ENCODE measurements at places on chromosomes 2 and 18.

DNA sequence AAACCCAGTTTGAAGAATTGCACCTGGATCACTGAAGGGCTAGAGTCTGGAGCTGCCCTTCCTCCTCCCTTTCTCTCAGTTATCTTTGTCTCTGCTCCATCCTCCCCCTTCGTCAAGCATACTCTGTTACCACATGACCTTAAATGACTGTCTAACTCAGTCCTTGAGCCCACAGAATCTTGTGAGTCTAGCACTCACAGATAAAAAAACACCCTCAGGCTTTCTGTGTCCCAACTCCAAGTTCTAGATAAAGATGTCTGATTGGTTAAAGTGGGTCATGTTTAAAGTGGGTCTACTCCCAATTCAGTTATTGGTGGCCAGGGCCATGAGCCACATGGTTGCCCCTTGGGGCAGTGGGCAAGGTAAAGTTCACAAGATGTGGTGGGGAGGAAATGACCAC lies 53.5 kb upstream of the CYP1B1 start:
- DNase-seq, result no peak

DNA sequence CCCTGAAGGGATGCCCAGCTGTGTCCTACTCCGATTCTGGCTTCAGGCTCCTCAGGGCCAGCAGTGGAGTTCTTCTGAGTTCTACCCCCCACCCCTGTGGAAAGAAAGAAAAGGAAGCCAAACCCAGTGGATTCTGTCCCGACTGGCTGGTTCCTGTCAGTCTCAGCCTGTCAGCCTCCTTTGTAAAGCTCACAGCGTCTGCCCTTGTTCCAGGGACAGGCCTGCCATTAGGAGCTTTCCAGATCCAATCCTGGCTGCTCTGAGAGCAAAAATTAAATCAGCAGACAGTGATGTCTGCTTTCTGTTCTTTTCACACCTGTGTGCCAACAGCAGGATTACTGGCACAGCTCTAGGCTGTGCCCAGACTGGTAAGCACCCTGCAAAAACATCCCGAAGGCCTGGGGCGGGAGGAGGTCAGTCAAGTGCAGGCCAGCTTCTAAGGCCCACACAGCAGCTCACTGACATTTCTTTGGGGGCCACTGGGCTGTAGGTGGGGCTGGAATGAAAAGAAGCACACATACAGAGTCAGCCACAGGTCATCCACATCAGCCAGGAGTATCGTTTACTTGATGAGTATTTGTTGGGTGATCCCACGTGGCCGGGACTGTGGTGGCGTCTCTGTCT lies 69.1 kb downstream of the EHD3 start:
- no peak for DNase-seq

DNA sequence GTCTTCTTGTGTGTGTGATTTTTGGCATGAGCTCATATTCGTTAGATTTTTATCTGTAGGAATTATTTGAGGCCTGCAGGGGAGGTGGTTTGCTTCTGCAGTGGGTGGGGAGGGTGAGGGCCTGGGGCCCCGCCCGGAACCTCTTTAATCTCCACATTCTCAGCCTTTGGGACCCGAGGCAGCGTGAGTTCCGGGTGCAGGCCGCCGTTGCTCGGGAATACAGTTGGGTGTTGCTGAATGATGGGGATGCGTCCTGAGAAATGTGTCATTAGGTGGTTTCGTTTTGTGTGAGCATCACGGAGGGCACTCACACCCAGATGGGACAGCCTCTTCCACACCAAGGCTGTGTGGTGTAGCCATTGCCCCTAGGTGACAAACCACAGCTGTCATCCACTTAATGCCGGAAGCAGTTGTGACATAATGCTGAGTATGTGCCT lies 13.7 kb upstream of the GAL3ST2 start:
- no peak for DNase-seq

- DNase-seq, result peak; percentile 46
These were observed 19.1 kb upstream of the ARHGAP25 start for GRCh38 chr2:68715353-68716041.

DNA sequence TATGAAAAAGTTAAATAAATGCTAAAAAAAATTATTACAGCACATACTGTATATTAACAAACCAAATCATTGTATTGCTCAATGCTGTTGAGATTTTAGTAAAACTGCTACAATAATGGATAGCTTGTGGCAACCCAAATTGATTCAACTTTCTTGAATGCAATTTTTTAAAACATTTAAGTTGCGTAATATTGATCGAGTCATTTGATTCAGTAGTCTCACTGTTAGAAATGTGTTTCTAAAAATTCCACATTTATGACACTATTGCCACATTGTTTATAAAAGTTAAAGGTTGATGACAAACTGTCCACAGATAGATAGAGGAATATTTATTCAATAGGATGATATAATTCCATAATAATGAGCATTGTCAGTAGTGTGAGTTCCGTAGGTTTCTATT lies 640.7 kb upstream of the CRIM1 start:
- DNase-seq, result no peak

DNA sequence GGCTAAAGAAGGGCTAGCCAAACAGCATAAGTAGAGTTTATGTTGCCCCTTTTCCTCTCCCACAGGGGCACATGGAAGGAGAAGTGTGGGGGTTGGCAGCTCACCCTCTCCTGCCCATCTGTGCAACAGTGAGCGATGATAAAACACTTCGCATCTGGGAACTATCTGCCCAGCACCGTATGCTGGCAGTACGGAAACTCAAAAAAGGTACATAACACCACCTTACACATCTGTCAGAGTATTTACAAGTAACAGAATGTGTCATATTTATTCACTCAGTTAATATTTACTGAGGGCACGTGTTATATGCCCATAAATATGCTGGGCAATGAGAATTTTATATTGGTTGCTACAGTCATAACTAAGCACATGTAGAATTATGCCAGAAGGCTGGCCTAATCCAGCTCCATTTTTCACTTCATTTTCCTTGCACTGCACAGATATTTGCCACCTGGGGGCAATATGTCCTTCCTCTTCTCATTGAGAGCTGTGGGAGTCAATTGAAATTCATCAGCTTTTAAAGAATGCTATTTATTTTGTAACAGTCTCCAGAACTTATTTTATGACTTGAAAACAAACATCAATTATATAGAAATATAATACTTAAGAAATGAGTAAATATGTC lies 150.6 kb downstream of the RTN4 start:
- no peak for DNase-seq

GRCh38 chr18:31931163-31931885 lies 11.6 kb downstream of the TRAPPC8 start:
- DNase-seq, result no peak

GRCh38 chr2:64405581-64406406 lies 48.2 kb upstream of the LGALSL start:
- no peak for DNase-seq

DNA sequence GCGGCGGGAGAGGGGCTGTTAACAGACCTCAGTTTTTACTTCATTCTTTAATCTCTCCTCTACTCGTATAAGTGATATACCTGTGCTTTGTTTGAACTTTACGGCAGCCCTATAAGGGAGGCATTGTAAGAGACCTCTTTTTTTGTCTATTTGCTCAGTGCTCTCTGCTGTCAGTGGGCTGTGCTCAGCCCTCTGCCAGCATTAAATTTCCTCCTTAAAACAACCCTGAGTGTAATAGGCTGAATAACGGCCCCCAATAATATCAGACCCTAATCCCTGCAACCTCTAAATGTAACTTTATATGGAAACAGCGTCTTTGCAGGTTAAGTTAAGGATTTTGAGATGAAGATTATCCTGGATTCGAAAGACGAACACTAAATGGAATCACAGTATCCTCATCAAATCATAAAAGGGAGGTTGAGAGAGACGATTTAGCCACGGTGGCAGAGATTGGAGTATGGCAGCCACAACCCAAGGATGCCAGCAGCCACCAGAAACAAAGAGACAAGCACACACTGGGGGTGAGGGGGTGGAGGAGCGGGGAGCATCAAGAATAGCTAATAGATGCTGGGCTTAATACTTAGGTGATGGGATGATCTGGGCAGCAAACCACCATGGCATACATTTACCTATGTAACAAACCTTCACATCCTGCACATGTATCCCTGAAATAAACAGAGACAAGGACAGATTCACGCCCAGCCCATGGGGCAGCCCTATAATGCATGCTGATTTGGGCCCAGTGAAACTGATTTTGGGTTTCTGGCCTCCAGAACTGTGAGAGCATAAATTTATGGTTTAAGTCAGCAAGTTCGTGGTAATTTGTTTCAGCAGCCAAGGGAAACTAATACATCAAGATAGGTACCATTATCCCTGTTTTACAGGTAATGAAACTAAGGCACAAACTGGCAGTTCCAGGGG lies 894 bp upstream of the FARSB start:
- DNase-seq, result no peak

DNA sequence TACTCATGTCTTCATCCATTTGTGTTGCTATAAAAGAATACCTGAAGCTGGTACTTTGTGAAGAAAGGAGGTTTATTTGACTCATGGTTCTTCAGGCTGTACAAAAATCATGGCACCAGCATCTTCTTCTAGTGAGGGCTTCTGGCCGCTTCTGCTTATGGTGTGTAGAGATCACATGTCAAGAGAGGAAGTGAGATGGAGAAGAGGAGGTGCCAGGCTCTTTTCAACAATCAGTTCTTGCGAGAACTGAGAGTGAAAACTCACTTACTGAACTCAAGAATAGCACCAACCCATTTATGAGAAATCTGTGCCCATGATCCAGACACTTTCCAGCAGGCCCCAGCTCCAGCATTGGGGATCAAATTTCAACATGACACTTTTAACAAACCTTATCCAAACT lies 30.0 kb upstream of the BARD1 start:
- no peak for DNase-seq

GRCh38 chr18:13036622-13037320 lies 45.6 kb downstream of the CEP192 start:
- no peak for DNase-seq

GRCh38 chr18:73144030-73144429 lies 276.2 kb upstream of the NETO1 start:
- no peak for DNase-seq

DNA sequence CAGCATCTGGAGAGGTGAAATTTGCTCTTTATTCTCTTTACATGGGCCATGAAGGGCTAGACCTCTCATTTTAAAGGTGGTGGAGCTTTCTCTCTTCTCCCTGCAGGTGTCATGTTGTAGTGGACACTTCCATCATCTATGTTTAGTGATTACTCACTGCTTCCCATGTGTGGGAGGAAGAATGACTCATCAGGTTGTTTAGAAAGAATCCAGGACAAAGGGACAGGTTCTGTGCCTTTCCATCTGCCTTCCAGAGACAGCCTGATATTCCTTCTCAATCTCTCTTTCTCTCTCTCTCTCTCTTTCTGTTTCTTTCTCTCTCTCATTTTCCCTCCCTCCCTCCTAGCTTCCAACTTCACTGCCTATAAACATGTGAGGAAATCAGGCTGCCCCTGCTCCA lies 38.7 kb downstream of the SCG2 start:
- DNase-seq, result no peak

- DNase-seq, result no peak
These were observed 485.2 kb upstream of the REG3G start for GRCh38 chr2:78540255-78540654.

- no peak for DNase-seq
These were observed 703.3 kb downstream of the NRXN1 start for GRCh38 chr2:50328680-50329079.

DNA sequence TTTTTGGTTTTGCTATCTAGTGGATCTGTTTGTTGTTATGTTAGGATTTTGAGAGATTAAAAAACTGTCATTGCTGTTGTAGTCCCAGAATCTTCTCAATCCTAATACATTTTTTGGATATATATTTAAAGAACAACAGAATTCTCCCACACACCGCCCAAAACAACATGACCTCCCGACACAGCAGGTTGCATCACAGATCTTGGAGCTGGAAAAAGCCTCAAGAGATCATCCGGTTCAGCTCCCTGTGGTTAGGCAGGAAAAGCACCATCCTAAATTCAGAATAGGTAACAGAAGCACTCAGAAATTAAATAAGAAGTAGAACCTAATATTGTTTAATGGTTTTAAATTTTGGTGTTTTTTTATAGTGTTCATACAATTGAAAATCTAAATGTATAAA lies 251.4 kb upstream of the STON1 start:
- no peak for DNase-seq

- DNase-seq, result no peak
These were observed 27.3 kb downstream of the RFTN2 start for GRCh38 chr2:197647961-197648690.

GRCh38 chr2:88601286-88601685 lies 26.0 kb downstream of the EIF2AK3 start:
- DNase-seq, result no peak

DNA sequence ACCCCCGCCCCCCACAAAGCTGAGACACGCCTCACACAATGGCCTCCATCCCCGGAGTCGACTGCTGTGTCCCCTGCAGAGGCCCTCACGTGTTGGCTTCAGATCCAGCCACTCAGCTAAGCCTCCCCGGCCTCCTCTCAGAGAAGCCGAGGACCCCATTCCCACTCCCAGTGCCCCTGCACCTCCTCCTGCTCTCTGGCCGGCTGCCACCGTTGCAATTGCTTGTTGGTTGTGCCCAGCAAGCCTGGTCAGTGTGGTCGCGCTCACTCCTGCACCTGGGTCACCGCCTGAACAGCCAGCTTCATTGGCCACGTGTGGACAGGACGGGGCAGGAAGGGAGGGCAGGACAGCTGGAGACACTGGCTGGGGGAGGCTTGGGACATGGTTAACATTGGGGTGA lies 191.5 kb upstream of the SALL3 start:
- DNase-seq, result no peak

DNA sequence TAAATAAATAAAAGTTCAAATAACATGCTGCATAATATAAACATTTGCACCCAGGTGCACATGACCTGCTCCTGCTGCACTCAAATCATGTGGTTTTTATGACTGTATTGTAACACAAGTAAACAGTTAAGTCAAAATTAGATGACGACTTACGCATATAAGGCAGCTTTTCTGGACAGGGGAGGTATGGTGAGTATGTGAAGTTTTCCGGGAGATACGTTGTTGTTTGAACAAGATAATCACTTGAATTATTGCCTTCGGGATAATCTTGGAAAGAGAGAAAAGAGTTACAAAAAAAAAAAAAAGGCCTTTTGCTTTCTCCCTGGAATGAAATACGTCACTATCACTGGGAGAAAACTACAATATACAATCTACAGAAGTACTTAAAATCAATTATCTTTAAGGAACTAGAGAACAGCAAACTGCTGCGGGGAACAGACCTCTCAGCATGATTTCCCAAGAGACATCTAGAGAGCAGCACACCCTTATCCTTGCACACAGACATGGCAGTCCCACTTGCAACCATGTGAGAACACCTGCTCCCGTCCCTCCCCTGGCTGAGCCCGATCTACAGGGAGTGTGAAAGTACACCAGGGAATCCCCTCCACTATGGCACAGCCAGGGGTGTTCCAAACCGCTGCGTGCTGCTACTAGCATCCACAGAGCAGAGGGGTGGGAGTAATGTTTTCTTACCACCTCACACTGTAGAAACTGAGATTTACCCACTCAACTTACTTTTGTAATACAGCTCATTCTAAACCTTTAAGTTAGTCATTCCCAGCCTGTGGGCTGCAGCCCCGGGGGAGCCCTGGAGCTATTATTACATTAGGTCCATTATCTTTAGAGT lies 26.3 kb downstream of the B4GALT6 start:
- no peak for DNase-seq

DNA sequence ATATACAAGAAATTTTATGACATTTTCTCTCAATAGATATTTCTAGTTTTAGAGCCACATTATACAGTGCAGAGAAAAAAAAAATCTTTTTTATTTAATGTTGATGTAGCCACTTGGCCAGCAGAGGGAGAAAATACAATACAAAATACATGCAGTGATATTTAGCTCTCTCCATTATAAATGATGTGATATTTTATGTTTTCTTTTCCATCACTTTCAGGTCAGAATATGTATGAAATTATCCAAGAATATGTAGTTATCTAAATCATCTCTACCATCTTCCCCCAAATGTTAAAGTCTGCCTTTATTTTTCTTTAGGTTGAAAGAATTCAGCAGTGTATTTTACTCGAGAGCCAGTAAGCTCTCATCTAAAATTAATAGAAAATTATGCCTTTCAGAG lies 533.6 kb upstream of the FSHR start:
- DNase-seq, result no peak
